RPMI7951 (cell line): ENCODE measurements at places on chromosomes 6 and 20. TPM values are rescaled to one million over a fixed set of nuclear protein-coding genes. Genes with fewer than 3 reads are reported as not detected.

DNA sequence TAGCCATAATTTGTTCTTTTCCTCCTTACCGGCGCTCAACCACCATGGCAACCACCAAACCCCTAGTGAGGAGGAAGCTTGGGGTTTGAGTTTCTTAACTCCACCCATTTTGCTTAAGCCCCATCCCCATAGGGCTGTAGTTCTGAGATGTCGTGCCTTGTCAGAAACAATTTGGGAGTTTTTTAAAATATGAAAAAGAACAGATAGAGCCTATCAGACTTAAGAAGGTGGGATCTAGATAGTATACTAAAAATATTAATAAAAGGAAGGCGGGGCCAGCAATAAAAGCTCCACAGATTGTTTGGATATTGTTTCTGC, 5.6 kb downstream of the BRD2 start:
- peak; percentile 53 for DNase-seq

Gene NNAT
- not detected in 2 replicates for total RNA-seq

DNA sequence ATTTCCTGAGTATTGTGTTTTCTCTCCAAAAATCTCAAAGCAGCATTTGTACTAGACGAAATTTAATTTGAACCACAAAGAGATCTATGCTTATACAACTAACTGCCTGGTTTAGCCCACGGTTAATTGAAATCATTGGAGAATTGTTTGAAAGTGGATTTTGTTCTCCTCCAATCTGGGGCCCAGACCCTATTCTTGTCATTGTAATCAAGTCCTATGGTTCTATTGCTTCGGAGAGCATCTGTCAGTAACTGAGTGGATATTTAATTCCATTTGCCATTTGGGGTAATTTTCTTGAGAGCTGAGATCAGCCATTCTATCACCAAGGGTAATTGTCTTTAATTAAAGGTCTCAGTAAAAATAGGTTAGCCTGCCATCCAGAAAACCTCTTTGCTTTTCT, 117.0 kb upstream of the KCNG1 start:
- DNase-seq: no peak

GRCh38 chr6:39330057-39330456, 7.6 kb upstream of the KCNK16 start:
- no peak for DNase-seq

- no peak for DNase-seq
Observed at GRCh38 chr6:30926644-30927043, 5.3 kb downstream of the SFTA2 start.

DNA sequence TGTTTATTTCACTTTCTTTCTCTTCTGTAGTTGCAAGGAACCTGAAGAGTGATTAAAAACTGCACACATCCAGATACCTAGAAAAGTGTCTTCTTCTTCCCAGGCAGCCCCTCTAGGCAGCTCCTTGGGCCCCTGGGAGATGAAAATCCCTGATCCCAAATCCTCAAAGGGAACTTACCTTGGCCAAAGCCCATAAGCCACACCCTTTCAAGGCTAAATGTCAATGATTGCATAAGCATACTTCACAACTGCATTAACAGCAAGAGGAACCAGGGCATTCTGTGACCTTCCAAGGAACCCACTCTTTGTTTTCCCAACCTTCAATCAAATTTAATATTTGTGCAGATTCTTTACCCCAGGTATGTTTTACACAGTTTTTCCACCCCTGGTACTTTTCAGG, 4.4 kb upstream of the HMGN3 start:
- DNase-seq: no peak

GRCh38 chr20:56554869-56555268, 21.8 kb downstream of the FAM209B start:
- DNase-seq: peak; percentile 100

DNA sequence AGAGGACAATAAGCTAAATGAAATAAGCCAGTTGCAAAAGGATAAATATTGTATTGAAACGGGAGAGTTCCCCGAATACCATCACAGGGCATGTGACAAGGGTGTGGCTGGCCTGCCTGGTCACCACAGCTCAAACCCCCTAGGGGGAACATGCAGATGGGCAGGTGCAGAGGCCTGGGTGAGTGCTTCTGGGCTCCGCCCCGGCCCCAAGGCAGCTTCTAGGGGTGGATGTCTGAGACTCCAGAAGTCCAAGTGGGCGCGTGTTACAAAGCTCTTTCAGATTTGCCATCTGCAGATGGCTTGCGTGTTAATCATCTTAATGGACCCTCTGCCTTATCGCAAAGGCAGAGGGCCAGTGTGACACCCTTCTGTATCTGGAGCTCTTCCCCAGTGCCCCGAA, 559.2 kb upstream of the IMPG1 start:
- no peak for DNase-seq

- DNase-seq: no peak
Observed at GRCh38 chr20:32496811-32497533, 88.2 kb downstream of the NOL4L start.

Gene C6orf15
- total RNA-seq: not detected in 2 replicates

DNA sequence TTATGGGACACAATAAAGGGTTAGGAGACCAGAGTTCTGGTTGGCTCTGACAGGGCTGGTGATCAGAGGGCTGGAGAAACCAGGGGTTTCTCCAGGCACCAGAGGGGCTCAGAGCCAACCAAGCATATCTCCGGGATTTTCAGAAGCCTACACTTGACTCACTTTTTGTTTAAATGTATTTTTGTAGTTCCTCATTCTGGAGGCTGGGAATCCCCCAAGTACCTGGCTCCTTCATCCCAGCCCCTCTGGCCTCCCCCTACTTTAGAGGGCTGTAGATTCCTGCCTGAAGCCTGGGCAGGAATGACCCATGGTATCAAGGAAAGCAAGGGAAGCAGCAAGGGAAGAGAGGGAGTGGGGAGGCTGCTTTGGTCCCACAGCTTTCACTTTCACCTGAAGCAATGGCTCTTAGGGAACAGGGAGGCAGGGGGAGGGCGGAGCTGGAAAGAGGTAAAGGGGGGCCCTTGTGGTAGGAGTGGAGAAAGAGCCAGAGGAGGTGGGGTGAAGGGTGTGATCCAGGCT, 973 bp downstream of the CD40 start:
- no peak for DNase-seq

GRCh38 chr6:51260003-51260402, 441.3 kb downstream of the TFAP2B start:
- DNase-seq: no peak

DNA sequence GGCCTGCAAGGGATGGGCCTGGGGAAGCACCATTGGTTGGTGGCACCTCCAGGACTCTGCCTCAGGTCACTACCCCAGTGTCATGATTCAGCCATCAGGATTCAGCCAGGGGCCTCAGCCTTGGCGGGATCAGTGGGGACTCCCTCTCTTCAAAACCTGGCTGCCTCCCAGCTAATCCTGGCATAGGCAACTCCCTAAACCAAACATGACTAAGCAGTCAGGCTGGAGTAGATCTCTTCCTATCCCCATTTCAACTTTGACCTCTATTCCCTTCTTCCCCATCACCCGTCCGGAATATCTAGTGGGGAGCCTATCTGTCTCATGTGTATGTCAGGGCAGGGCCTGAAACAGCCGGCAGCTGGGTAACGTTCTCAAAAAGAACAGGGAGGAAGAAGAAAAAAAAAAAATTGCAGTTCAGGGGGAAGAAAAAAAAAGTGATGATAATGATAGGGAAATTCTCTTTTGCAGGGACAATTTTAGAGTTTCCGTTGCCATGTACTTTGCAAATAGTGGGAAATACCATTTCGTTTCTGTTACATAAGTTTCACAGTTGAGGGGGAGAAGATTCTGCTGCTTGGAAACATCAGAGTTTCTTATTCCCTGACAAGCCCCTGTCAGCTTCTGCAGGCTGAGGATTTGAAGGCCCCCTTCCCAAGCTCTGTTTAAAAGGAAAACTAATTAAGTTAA, 4.1 kb upstream of the PREX1 start:
- peak; percentile 77 for DNase-seq
